Stimulated activated CD4-positive, alpha-beta T cell treated with anti-CD3 and anti-CD28 coated beads, Interleukin-2, amount 100 ng/mL, for 24 hours (primary cell): ENCODE measurements at places on chromosomes 7 and 10.
A peak's percentile ranks its signal among the peaks of the same experiment; 100 is the strongest.

DNA sequence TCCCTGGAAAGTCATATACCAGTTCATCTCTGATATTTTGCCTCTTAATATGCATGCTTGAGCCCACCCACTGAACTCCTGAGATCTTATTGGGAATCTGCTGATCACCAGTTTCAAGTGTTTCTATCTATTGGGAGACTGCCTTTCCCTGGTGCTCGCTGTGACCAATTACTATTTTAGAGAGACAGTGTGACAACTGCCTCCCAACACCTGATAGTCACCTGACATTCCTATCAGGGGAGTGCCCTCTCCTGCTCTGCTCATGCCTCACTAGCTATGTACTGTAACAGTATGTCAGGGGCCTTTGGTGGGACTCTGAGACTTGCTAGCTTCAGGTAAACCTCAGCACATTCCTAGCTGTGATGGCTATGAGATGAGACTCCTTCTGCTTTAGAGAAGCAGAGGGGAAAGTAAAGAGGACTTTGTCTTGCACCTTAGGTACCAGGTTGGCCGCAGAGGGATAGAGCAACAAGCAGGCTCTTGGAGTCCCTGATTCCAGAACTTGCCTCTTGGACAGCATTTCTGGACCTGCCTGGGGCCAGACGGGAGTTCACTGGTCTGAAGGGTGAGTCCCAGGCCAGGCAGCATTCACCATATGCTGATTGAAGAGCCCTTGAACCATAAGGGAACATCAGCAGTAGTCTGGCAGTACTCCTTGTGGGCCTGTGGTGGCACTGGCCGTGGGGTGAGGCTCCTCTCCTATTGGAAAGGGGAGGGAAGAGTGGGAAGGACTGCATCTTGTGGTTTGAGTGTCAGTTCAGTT lies 34.4 kb upstream of the ARHGAP12 start:
- no peak for DNase-seq

- no peak for DNase-seq
Measured at GRCh38 chr7:2040893-2041270, 191.9 kb downstream of the MAD1L1 start.

DNA sequence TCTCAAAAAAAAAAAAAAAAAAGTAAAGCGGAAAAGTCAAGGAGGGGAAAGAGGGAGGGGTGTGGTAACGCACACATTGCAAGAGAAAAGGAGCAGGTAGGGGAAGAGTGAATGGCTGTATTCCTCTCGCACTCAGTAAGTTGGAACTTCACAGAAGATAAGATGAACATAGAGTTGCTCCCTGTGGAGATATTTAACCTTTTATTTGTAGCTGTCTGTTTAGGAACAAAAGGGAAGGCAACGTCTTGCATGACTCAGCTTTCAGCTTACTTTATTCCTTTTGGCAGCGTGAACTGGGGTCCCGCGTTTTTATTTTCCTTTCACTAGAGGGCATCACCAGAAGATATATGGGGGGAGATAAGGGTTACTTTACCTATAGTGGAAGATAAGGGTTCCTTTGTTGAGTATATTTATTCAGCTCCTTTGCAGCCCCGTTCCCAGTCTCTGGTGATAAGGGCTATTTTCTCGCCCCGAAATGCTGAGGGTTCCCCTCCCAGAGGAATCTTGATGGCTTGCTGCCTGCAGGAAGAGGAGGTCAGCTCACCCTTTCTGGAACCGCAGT lies 78.5 kb downstream of the APBB1IP start:
- no peak for DNase-seq

DNA sequence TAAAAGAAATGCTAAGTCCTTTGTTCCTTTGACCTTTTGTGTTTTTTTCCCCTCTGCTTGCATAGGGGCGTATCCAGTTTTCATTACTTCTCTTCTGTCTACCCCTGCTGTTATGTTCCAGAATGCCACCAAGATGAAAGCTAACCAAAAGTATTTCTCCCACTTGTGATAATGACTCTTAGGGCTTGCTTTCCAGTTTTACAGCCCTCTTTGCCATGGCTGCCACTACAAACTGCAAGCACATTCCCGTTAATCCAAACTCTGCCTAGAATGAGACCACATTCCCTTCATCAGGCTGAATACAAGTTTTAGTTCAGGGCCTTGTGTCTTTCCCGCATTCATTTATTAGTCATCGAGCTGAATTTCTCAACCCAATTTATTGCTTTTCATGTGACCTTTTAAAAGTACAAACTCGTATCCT lies 23.6 kb upstream of the CD36 start:
- DNase-seq: no peak

DNA sequence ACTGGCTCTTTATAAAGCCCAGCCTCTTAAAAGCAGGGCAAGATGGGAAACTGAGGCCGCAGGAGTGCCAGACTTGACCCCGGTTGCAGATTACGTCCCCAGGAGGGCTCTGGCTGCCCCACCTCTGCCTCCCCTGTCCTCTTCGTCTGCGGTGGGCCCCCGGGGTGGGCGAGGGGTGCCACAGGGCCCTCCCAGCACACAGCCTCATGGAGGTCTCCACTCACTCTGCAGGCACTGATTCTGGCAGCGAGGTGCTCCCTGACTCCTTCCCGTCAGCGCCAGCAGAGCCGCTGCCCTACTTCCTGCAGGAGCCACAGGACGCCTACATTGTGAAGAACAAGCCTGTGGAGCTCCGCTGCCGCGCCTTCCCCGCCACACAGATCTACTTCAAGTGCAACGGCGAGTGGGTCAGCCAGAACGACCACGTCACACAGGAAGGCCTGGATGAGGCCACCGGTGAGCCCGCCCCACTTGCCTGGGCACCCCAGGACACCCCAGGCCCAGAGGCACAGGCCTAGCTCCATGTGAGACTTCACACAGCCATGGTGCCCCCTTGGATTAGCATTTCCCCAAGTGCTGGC lies 39.4 kb upstream of the SLC29A3 start:
- DNase-seq: no peak

GRCh38 chr7:50121286-50121685 lies 28.2 kb upstream of the ZPBP start:
- DNase-seq: no peak

DNA sequence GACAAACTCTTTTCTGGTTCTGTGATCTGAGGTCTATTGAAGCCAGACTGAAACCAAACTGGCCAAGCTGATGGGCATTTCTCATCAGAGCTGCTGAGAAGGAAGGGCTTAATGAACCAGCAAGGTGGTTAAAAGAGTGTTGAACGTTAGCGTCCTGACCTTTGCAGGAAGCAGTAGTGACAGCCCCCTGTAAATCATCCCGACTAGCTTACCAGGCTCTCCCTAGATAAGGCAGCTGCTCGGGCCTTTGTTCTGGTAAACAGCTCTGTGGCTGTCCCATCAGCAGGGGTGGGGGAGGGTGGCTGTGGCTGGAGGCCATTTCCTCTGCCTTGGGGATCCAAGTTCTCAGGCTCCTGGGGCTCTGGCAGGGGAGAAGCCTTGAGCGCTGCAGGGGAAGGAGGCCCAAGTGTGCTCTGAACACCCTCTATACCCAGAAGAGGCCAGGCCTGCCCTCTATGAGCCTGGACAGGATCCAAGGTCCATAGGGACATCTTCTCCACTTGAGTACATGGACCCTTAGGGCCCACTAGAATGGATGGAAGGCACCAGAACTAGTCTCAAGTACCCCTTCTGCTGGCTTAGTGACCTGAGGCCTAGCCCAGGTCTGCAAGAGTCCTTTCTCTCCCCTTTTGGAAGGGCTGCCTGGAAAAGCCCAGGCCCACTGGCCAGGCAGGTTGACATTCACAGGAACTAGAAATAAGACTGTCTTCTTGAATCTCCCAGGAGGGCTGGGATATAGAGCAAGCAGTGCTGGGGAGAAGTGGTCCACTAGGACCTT lies 134.6 kb downstream of the ARHGAP22 start:
- no peak for DNase-seq

GRCh38 chr7:157831143-157831905 lies 494.5 kb downstream of the DNAJB6 start:
- no peak for DNase-seq

DNA sequence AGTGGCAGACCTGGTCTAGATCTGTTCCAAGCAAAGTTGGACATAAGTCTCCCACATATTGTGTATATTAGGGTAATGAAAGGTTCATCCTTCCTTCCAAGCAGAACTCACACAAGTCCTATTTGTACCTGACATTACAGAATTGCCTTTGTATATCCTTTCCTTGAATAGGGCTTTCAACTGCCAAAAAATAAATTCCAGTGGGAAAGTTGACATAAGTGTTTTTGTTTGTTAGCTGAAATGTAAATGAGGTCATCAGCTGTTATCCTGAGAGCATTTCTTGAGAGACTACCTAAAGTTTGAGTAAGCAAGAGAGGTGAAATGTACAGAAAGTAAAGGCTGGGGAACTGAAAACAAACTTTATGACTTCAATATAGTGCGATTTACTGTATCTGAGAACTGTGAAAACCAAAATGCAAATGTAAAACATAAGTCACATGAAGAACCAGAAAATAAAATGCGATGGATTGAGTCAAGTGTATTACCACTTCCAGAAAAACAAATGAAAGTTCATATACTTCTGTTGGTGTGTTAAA lies 527.3 kb upstream of the SEMA3D start:
- no peak for DNase-seq

DNA sequence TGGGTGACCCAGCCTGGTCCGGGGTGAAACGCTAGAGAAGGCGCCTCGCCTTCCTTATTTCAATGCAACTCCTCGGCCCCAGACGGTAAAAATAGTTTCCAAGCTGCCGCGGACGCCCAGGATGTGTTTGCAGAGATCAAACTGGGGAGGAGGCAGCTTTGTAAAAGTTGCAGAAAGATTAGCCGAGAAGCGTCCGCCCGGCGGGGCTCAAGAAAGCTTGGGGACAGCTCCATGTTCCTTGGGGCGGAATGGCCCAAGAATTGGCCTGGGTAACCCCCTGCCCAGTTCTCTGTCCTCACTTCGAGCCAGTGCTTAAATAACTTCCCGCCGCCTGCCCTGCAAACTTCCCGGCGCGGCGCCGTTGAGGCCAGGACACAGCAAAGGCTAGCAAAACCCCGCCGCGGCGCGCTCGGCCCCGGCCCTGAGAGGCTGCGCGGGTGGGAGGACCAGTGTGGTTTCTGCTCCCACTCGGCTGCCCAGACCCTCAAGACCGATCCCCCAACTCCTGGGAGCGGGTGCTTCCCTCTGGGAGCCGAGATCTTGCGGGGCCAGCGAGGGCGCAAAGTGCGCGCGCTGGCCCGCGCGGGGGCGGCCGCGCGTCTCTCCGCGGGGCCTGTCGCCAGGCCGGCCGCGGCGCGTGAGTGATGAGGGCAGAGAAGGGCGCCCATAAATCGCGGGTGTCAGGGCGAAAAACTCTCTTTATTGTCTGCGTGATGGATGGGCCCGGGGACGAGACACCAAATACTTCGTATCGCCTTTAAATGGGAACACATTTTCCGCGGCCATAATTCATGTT lies 6.3 kb upstream of the ZNF503 start:
- DNase-seq: no peak

DNA sequence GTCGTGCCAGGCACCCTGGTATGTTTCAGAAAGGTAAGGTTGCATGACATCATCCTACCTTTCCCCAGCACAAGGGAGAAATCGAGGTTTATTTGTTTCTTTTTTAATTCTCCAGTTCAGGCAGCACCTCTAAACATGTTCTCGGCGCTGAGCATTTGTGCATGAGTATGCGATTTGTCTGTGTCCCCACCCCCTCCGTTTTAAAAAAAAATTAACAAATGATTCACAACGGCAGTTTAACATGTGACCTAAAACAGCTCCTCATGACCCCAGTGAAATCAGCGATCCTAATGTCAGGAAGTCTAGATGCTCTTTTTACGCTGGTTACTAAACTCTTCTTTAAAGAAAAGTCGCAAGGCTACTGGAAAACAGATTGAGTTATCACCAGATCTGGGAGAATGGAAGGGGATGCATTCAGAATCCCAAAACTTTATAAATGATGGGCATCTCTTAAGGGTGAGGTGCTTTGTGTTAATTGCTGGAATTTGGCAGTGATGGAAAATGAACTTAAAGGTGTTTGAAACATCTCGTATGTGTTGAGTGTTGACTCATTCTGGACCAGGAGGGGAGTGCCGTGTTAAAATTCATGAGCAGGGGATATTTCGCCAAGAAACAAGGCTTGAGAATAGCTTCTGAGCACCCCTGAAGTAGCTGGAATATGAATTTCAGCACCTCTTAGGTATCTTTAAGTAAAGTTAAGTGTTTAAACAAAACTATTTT lies 106.8 kb upstream of the PDCD4 start:
- DNase-seq: no peak

DNA sequence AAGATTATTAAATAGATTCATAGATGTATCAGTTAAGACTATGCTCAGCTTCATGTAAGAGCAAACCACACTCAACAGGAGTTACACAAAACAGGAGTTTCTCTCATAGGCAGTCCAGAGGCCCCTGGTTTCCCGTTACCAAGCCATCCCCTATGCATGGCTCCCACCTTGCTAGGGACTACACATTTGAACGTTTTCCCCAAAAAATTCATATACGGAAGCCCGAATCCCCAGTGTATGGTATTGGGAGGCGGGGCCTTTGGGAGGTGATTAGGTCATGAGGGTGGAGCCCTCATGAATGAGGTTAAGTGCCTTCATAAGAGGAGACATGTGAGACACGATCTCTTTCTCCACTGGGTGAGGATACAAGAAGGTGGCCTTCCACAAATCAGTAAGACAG lies 29.1 kb downstream of the RSU1 start:
- peak; percentile 14 for DNase-seq

GRCh38 chr7:128425850-128426249 lies 16.1 kb upstream of the IMPDH1 start:
- DNase-seq: peak; percentile 83

DNA sequence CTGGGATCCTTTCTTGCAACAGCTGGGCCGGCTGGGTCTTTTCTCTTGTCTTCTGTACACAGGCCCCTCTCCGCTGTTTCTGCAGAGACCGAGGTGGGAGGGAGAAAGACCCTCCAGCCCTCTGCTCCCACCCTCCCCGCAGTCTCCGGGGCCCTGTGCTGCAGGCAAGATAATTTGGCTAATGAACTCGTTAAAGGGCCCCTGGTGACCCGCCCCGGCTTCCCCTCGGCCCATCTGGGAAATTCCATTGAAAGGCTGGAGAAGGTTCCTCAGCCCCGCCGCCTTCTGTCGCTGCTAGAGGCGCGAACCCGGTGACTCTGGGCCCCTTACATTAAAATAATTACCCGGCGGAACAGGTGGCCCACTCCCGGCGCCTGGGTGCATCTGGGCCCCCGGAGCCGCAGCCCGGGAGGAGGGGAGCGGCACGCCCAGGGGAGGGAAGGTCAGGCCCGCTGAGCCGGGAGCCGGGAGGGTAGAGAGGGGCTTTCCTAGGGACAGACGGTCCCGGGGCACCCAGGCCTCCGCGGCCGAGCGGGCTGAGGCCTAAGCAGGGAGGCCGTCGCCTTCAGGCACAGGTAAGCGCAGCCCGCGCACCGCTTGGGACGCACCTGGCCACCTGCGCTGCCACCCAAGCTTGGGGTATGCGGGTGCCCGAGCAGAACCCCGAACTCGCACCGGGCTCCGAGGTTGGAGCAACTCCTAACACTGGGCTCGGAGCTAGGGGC lies 7.3 kb upstream of the MNX1 start:
- no peak for DNase-seq

- no peak for DNase-seq
Measured at GRCh38 chr10:3421537-3422257, 249.1 kb upstream of the PITRM1 start.
